ENCODE measurements at places on chromosomes 1 and 21.

- DNase-seq: no peak
Measured at GRCh38 chr1:201504179-201504631, 2.7 kb downstream of the CSRP1 start.

DNA sequence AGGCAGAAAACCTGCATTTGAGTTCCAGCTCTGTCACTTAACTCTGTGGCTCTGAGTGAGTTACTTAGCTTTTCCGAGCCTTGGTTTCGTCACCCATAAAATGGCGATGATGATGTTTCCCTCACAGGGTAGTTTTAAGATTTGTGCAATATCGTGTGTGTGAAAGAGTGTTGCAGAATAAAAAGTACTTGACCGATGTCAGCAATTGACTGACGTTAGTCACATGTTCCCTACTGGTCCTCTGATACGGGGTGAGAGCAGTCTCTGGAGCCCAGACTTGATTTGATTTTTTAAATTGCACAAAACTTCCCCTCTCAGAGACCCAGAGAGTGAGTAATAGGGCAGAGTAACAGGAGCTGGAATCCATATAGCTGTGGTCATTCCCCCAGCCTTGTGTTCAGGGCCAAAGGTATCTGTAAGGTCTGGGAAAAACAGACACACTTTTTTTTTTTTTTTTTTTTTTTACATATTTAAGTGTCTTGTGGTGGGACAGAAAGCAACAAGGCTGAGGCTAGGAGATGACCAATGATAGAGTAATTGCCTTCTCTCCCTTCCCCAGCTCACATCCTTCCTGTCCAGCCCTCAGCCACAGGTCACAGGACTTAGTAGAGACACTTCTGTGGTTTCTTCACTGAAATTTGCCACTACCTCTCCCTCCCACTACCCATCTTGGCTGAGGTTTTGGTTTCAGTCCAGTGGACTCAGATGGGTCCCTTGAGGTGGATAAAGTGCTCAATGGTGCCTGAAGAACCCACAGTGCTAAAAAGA is 2.0 kb downstream of the FCER1G start:
- no peak for DNase-seq

DNA sequence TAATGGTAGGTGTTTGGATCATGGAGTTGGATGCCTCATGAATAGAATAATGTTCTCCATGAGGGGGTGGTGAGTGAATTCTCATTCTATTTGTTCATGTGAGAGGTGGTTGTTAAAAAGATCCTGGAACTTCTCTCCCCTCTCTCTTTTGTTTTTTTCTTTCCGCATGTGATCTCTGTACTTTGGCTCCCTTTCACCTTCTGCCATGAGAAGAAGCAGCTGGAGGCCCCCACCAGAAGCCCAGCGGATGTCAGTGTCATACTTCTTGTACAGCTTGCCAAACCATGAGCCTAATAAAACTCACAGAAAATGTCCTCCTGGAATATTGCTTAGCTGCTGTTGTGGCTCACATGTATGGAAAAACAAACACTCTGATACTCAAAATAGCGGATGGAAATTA is 1212.3 kb upstream of the NCAM2 start:
- no peak for DNase-seq

DNA sequence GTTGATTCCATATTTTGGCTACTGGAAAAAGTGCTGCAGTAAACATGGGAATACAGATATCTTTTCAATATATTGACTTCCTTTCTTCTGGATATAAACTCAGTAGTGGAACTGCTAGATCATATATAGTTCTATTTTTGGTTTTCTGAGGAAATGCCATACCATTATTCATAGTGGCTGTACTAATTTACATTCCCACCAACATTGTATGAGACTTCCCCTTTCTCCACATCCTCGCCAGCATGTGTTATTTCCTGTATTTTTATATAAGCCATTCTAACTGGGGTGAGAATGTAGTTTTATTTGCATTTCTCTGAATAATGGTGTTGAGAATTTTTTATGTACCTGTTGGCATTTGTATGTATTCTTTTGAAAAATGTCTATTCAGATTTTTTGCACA is 385.2 kb downstream of the NUF2 start:
- no peak for DNase-seq
